Fibroblast of skin of right quadriceps (primary cell): ENCODE measurements at places on chromosomes 1 and 21.

DNA sequence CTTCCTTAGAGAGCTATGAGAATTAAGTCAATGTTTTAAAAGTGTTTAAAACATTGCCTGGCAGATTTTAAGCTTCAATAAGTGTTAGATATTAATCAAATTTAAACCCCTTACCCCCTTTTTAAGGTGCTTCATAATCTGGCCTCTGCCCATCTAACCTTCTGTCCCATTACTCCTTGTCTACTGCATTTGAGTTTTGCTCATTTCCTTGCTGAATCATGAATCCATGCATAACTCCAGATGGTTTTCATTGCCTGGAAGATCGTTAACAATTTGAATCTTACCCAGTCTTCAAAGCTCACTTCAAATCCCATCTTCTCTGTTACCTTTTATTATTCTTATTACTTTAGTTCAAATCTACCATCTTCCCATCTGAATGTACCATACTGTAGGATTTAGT is 4.6 kb downstream of the HJV start:
- peak; percentile 58 for DNase-seq

GRCh38 chr1:66239834-66240233 is 294.1 kb upstream of the SGIP1 start:
- no peak for DNase-seq

DNA sequence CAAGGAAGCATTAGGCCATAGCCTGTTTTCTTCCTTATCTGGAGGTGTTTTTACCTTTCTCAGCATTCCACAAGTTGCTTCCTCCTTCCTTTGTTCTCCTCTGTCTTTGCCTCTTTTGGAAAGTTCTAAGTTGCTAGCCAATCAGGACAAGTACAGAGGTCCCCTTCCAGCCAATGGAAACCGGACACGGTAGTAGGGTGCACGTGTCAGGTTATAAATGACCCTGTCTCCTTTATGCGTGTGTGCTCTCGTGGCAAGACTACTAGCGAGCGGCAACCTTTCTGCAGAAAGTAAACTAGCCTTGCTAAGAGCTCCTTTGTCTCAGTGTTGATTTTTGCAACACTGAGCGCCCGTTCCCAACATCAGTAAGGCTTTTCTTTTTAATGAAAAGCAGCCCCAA is 1.5 kb upstream of the ACADM start:
- DNase-seq, result no peak

GRCh38 chr1:235766794-235767285 is 99.9 kb downstream of the LYST start:
- DNase-seq, result no peak

DNA sequence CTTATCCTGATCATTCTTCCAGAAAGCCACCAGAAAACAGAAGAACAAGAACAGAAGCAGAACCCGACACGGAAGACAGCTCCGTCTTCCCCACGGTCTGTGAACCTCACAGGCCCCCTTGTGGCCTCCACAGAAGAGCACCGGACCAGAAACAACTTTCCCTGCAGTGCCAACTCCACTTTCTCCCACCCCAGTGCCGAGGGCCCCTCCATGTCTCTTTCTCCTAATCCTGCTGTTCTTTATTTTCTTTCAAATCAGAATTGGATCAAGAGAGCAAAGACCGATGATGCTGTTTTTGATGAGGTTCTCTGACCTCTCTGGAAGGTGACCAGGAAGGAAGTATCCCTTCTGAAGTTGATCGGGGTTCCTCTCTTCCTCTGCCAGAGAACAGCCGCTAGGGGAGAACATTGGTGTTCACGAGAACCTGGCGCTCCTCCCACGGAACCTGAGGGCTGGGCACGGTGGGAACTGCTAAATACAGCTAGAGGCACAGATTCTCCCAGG is 58.9 kb upstream of the CTTNBP2NL start:
- no peak for DNase-seq

DNA sequence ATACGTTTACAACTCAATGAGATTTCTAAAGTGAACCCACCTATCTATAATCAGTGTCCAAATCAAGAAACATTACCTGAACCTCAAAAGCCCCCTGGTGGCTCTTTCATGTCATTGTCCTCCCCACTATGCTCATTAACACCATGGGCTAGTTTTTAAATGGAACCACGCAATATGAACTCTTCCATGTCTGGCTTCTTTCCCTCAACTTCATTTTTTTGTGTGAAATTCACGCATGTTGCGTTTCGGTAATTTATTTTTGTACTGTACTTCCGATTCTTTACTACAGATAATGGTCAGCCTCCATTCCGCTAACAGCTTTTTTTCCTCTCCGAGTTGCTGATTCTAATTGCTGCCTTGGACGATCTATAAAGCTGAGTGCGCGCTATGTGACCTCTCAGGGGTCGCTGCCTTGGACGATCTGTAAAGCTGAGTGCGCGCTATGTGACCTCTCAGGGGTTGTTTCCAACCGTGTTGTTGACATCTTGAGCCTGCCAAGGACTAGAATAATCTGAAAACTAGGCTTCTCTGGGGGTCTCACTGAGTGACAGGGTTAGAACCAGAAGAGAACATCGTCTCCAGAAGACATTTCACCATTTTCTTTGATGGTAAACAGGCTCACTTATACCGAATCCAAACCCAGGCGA is 1.1 kb upstream of the CACYBP start:
- peak; percentile 67 for DNase-seq
